ENCODE measurements at places on chromosomes 7 and 10. TPM values are rescaled to one million over a fixed set of nuclear protein-coding genes. Genes with fewer than 3 reads are reported as not detected.

Gene IKZF5
- total RNA-seq: 6.8 TPM

Gene STAMBPL1
- 30.5 TPM for total RNA-seq

Gene AZGP1
- not detected for total RNA-seq

Gene AMPH
- total RNA-seq: 22.6 TPM

Gene PRSS2
- not detected for total RNA-seq

Gene GET4
- 18.3 TPM for total RNA-seq

Gene OGDHL
- total RNA-seq: 0.16 TPM

Gene CDK14
- 45.1 TPM for total RNA-seq

Gene CYP2E1
- 1.3 TPM for total RNA-seq

Gene PIP
- total RNA-seq: not detected

Gene HHEX
- total RNA-seq: 1.3 TPM

Gene VAX1
- total RNA-seq: not detected

Gene NXPH1
- total RNA-seq: not detected

Gene CDK13
- total RNA-seq: 91.2 TPM

Gene PPIF
- 46.8 TPM for total RNA-seq

Gene FAM241B
- not detected for total RNA-seq

Gene AQP1
- 36.2 TPM for total RNA-seq

Gene SYT15
- 0.16 TPM for total RNA-seq

Gene RBP3
- not detected for total RNA-seq

Gene AKR1D1
- not detected for total RNA-seq

Gene UBTD1
- 34.6 TPM for total RNA-seq

Gene CFAP69
- 6.1 TPM for total RNA-seq

Gene OPN1SW
- total RNA-seq: not detected

Gene VIPR2
- not detected for total RNA-seq

Gene TMEM196
- not detected for total RNA-seq

Gene CCZ1
- total RNA-seq: 46.9 TPM

Gene CYP3A5
- total RNA-seq: 0.32 TPM

Gene C10orf53
- total RNA-seq: not detected

Gene OR2A42
- under 0.01 TPM for total RNA-seq

Gene SEC23IP
- total RNA-seq: 41.2 TPM

Gene DYNC1I1
- 0.81 TPM for total RNA-seq

Gene DNAH11
- total RNA-seq: not detected

Gene PTPN20
- 3.8 TPM for total RNA-seq

Gene STAG3
- 0.12 TPM for total RNA-seq

Gene OPN4
- total RNA-seq: not detected

Gene CLDN15
- 4.1 TPM for total RNA-seq

Gene CABCOCO1
- total RNA-seq: 8.3 TPM

Gene NKX1-2
- total RNA-seq: not detected

Gene AGR2
- total RNA-seq: not detected

Gene GDI2
- 385 TPM for total RNA-seq

Gene MYH16
- not detected for total RNA-seq

Gene VWC2
- total RNA-seq: not detected

Gene TRIL
- total RNA-seq: 17.7 TPM

Gene MNX1
- total RNA-seq: not detected

Gene UNC5B
- 36.1 TPM for total RNA-seq

Gene GBX1
- not detected for total RNA-seq

Gene DPP6
- total RNA-seq: not detected

Gene SH3PXD2A
- 83.9 TPM for total RNA-seq

Gene CACNB2
- total RNA-seq: 0.73 TPM

Gene PRKCQ
- total RNA-seq: 0.16 TPM

Data from hair follicle dermal papilla cell (primary cell).